HTR-8/SVneo (cell line): ENCODE measurements at places on chromosomes 2 and 18.

- no peak for DNase-seq
Measured at GRCh38 chr2:226913641-226914040, 77.8 kb downstream of the RHBDD1 start.

DNA sequence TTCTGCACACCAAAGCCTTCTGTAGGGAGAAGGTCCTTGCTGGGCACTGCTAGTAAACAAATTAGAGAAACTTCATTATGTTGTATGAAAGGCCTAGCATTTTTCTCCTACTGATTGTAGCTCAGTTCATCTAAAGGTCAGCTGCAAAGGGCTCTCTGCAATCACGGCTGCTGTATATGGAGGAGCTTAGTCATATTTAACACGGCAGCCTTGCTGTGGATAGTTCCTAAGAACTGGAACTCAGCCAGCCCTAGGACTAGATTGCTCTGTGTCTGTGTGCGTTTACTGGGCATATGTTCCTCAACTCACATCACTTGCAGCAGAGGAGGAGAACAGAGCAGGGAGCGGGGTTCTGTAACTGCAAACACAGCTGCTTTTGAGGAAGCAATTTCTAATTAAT is 1103.9 kb upstream of the KLHL29 start:
- no peak for DNase-seq

GRCh38 chr2:62216113-62216512 is 20.2 kb downstream of the B3GNT2 start:
- no peak for DNase-seq

- no peak for DNase-seq
Measured at GRCh38 chr2:237639836-237640220, 12.4 kb downstream of the LRRFIP1 start.

- DNase-seq: no peak
Measured at GRCh38 chr2:230254152-230254881, 28.8 kb downstream of the SP140 start.

DNA sequence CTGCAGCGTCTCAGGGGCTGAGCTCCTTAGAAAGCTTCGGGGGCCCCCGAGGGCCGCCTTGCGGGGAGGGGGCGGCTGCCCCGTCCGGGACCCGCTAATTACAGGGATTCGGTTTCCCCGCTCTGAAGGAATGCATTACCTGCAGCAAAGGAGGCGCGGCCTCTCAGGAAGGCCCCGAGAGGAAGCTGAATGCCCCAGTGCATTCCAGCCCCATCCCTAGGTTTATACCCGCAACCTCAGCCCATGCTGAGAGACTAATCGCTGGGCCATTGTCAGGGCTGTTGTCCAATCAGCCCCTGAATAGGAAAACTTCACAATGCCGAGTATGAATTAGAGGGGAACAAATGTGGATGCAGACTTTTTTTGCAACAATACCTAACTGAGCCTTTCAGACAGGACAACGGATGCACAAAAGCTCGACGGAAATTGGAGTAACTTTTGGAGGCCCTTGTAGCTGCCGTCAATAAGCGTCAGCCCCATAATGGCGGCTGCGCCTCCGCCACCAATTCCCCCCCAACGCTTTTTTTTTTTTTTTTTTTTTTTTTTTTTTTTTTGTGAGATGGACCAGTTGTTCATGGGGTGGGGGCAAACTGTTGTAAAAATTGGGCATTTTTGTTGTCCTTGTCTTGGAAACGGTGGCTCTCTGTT is 138.6 kb upstream of the SIX3 start:
- no peak for DNase-seq

DNA sequence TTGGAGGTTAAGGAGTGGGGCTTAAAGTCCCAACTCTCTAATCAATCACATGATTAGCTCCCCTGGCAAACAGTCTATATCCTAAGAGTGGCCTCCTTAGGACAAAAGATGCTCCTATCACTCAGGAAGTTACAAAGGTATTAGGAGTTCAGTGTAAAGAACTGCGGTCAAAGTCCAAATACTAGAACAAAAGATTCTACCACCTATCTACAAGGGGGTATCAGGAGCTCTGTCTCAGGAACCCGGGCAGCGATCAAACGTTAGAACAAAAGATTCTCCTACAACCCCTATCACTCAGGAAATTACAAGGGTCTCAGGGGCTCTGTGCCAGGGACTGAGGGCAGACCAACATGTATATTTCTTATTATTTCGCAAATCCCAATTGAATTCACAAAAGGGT is 58.0 kb downstream of the DTNB start:
- DNase-seq: no peak

GRCh38 chr2:171289316-171289715 is 128.6 kb upstream of the TLK1 start:
- DNase-seq: no peak

DNA sequence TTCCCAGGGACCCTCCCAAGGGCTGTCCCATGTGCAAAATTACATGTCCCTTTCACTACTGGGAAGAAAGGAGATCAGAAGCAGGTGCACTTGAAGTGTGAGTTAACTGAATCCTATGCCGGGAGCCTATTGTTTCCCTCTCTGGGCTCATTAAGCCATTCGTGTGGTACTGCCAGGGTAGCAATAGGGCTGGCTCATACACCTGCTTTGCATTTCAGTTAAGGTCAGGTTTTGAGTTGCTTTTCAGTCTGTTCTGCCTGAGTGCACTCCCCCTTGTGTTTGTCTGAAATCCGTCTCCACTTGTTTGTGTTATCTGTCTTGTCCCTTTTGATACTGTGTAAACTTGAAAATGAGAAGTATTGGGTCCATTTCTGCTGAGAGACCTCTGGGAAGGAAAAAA is 1232.6 kb upstream of the NRXN1 start:
- DNase-seq: no peak

GRCh38 chr2:33561872-33562271 is 37.2 kb downstream of the FAM98A start:
- no peak for DNase-seq

DNA sequence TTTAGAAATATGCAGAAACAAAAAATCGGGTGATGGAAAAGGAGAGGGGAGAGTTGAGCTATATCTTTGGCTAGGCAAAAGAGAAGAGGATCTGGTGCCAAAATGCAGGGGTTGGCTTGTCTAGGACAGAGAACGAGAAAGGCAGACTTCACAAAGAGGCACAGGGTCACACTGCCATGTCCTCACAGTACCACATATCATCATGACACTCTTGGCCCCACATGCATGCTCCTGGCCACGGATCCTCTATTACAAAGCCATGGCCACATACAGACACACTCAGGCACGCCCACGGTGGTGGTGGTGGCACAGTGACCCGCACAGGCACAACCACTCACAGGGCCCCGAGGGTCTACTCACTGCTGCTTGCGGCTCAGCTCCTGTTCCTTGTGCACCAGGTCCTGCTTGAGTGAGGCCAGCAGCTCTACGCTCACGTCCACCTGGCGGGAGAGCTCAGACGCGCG is 15.9 kb downstream of the FBXO41 start:
- DNase-seq: no peak

DNA sequence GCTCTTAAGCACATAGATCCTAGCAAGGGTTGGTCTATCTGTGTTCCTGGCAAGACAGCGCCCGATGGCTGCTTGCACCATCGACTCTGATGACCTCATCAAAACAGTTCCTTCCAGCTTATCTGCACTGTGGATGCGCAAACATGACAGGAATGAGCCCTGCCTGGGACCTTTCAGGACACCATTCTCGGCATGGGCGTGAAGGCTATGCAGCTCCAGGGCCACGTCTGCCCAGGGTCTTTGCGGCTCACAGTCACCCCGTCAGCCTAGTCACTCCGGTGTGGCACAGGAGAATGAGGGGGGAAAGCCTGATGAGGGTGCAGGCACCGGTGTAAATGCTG is 147.8 kb upstream of the TWIST2 start:
- DNase-seq: no peak

- DNase-seq: no peak
Measured at GRCh38 chr2:102592601-102593000, 26.8 kb upstream of the SLC9A2 start.

GRCh38 chr2:81234711-81235110 is 930.2 kb upstream of the LRRTM1 start:
- no peak for DNase-seq

GRCh38 chr2:127293386-127293747 is 577 bp downstream of the ERCC3 start:
- peak; percentile 21 for DNase-seq

GRCh38 chr2:221541131-221541735 is 30.9 kb downstream of the EPHA4 start:
- no peak for DNase-seq

- no peak for DNase-seq
Measured at GRCh38 chr2:214310319-214310718, 100.5 kb upstream of the VWC2L start.
